ENCODE measurements at places on chromosomes 5 and 9.

GRCh38 chr9:137462986-137463930 is 4.1 kb upstream of the NSMF start:
- DNase-seq: no peak

DNA sequence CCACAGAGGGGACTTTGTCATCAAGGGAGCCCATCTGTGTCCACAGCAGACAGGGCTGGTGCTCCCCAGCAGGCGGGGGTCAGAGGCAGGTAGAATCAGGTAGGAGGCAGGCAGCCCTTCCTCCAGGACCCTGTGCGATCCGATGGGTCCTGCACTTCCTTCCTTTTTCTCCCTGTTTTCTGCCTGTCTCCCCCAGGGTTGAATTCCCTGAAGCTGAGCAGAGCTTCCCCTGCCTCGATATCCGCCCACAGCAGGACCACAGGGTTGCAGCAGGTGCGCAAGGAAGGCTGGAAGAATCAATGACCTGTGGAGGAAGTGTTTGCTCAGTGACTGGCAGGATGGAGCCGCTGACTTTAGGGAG is 69.2 kb downstream of the MRPL36 start:
- no peak for DNase-seq

GRCh38 chr9:130845901-130846481 is 10.9 kb downstream of the ABL1 start:
- DNase-seq: peak; percentile 93

GRCh38 chr5:113343343-113343742 is 91.4 kb downstream of the TSSK1B start:
- DNase-seq: no peak

DNA sequence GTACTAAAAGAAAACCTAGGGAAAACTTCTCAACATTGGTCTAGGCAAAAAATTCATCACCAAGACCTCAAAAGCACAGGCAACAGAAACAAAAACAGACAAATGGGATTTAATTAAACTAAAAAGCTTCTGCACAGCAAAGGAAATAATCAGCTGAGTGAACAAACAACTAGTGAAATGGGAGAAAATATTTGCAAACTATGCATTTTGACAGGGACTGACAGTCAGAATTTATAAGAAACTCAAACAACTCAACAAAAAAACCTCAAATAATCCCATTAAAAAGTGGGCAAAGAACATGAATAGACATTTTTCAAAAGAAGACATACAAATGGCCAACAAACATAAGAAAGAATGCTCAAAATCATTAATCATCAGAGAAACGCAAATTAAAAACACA is 189.4 kb downstream of the AUH start:
- DNase-seq: no peak

GRCh38 chr9:111481885-111482636 is 2.1 kb downstream of the ECPAS start:
- no peak for DNase-seq

DNA sequence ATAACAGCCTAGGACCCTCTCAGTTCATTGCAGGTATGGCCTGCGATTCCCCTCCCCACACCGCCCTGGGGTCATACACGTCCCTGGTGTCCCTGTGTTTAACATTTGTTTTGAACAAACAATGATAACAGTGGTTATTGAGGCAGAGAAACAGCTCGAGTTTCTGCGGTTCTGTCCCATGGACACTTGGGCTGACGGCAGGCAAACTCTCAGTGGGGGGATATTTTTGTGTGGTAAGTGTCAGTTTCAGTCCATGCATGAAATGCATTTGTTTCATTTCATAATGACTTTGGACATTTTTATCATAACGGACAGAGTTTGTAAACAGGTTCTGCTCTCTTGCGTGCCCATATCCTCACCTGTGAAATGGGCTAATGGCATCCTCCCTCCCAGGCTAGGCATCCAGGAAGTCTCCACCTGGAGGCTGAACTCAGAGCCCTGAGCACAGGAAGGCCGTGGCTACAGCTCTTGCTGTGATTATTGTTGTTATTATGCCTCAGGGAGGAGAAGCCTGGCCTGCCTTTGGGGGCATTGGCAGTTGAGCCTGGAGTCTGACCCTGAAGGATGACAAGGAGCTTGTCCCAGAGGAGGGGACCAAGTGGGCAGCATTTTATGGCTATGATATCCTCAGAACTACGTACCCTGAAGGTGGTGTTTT is 190.9 kb downstream of the GADD45G start:
- DNase-seq: no peak

DNA sequence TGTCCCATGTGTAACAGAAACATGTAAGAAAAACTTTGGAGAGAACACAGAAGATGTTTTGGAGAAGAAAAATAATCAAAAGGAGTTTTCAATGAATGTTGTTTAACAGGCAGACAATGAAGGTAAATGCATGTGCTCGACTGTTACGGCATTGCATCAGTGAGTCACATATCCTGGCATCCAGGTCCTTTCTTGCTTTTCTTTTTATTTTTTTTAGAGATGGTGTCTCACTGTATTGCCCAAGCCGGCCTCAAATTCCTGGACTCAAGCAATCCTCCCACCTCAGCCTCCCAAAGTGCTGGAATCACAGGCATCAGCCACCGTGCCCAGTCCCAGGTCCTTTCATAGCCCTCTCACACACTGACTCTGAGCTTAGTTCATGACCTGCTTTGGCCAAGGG is 181.8 kb downstream of the DTWD2 start:
- DNase-seq: no peak

DNA sequence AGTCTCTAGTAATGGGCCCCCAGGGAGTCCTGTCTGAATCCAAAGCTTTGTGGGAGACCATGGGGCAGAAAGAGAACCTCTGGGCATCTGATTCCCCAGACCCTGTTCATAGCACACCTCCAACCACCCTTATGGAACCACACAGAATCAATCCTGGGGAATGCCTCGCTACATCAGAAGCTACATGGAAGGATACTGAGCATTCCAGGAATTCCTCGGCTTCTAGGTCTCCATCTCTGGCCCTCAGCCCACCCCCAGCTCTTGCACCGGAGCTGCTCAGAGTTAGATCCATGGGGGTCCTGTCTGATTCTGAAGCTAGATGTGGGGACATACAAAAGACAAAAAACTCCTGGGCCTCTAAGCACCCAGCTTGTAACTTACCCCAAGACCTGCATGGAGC is 28.4 kb downstream of the VCP start:
- peak; percentile 26 for DNase-seq

GRCh38 chr9:4725706-4726442 is 15.1 kb downstream of the AK3 start:
- no peak for DNase-seq

- no peak for DNase-seq
Measured at GRCh38 chr9:78778861-78779374, 482.0 kb downstream of the PSAT1 start.

GRCh38 chr5:172336676-172337285 is 53.2 kb upstream of the UBTD2 start:
- no peak for DNase-seq

DNA sequence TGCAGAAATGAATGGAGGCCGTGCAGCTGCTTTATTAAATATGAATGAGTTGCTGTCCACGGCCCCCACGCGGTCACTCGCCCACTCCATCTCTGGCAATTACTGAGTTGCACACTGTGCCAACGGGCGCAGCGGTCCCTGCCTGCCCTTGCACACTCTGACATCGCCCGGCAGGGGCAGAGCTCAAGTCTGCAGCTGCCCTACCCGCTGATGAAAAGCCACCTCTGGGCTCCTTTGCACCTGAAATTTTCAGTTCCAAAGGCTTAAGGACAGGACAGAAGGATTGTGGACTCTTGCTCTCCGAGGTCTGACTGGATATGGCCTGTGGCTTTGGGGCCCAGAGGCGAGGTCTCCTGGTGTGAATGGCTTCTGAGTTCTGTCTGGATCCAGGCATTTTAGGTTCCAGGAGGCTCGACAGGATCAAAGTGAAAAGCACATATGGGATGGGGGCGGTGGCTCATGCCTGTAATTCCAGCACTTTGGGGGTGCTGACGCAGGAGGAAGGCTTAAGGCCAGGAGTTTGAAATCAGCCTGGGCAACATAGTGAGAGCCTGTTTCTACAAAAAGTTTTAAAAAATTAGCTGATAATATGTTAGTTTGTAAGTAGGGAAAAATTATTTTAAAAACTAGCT is 201.8 kb downstream of the PAX5 start:
- DNase-seq: no peak

GRCh38 chr9:14198047-14198840 is 115.7 kb downstream of the NFIB start:
- peak; percentile 12 for DNase-seq

DNA sequence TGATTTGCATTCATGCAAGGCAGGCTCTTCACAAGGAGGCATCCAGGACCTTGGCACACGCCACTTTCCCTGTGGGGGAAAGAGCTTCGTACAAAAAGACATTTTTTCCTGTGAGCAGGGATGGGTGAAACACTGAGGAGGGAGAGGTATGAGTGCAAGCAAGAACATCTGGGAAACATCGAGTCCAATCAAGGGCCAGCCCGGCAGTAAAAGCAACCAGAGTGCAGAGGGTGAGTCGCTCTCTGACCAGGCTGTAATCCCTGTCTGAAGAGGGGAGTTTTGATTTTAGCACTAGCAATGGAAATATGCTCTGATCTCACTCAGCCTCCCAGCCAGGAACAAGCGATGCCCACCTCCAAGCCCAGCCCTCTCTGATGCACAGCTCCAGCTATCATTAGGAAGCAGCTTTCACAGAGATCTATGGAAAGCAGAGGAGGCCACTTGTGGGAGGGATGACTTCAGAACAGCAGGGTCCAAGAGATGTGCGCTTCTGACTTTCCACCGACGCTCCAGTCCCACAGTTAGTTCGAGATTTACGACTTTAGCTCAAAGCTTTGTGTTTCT is 211.0 kb upstream of the ADAMTS16 start:
- DNase-seq: no peak

- DNase-seq: no peak
Measured at GRCh38 chr9:15543047-15543813, 9.6 kb upstream of the CCDC171 start.

- DNase-seq: peak; percentile 44
Measured at GRCh38 chr9:385818-386398, 171.2 kb downstream of the DOCK8 start.

DNA sequence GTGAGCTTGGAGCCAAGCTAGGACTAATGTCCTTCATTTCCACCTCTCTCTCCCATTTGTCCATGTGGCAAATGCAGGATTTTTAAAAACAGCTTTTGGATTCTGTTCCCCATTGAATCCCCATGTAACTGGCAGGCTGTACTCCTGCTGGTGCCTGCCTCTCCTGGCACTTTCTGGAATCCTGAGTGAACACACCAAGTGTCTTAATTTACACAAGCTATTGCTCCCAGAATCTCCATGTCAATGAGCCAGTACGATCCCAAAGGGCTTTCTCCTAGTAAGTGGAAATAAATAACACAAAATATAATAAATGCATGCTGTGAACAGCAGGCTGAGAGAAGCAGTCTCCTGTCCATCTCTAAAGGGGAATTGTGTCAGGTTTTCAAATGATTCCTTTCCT is 88.4 kb upstream of the WWC1 start:
- no peak for DNase-seq

- DNase-seq: no peak
Measured at GRCh38 chr5:13248253-13248652, 696.2 kb downstream of the DNAH5 start.

DNA sequence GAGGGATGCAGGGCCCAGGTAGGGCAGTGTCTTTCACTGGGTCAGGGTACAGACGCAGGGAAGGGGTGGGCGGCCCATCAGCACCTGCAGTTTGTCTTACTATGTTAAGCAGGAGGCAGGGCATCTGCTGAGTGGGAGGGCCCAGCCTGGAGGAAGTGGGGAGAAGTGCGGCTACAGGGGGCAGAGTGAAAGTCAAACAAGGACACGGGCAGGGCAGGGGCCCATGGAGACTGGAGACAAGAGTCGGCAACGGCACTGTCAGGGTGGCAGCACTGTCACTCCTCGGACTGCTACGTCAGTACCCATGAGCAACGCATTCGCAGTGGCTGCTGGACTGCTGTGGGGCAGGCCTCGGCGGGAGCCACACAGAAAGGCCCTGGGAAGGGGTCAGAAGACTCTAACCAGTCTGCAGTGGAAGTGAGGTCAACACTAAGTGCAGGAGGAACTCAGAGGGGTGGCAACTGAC is 19.7 kb downstream of the CAMSAP1 start:
- no peak for DNase-seq

DNA sequence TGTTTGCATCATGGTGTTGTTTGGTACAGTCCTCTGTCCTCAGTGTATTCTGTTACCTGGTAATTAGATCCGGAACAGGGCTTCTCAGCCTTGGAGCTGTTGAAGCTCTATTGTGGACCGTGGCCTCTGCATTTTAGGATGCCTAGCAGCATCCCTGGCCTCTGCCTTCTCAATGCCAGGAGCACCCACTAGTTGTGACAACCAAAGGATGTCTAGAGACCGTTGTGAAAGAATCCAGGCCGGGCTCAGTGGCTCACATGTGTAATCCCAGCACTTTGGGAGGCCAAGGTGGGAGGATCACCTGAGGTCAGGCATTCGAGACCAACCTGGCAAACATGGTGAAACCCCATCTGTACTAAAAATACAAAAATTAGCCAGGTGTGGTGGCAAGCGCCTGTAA is 159.6 kb downstream of the CACNA1B start:
- DNase-seq: no peak

- DNase-seq: peak; percentile 42
Measured at GRCh38 chr9:135480071-135480939, 723 bp downstream of the PPP1R26 start.

DNA sequence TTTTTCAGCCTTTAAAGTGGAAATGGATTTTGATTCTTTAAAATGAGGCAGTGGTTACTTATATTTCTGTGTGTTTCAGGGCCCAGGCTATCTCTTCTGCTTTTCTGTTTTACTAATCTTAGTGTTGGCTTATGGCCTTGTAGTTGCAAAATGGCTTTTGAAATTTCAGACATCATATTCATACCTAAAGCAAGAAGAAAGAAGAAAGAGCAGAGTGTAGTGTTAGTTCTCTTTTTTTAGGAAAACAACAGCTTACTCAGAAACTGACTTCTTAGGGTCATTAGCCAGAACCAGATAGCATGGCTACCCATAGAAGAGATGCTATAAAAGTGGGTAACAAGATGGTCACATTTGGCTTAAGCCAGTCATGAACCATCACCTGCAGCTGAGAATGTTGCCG is 20.9 kb downstream of the ZBED3 start:
- DNase-seq: no peak

GRCh38 chr9:70007831-70008230 is 35.8 kb upstream of the MAMDC2 start:
- no peak for DNase-seq

DNA sequence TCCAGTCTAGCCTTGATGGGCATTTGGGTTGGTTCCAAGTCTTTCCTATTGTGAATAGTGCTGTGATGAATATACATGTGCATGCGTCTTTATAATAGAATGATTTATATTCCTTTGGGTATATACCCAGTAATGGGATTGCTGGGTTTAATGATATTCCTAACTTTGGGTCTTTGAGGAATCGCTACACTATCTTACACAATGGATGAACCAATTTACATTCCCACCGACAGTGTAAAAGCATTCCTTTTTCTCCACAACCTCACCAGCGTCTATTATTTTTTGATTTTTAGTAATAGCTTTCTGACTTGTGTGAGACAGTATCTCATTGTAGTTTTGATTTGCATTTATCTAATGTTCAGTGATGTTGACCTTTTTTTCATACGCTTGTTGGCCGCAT is 1040.1 kb downstream of the MAT2B start:
- DNase-seq: no peak

- no peak for DNase-seq
Measured at GRCh38 chr9:131103024-131103423, 6.7 kb downstream of the AIF1L start.

- DNase-seq: no peak
Measured at GRCh38 chr9:133106511-133107244, 14.4 kb downstream of the RALGDS start.

Data from fibroblast of skin of back (primary cell).